ENCODE measurements at places on chromosomes 5 and 9.
A peak's percentile ranks its signal among the peaks of the same experiment; 100 is the strongest.

DNA sequence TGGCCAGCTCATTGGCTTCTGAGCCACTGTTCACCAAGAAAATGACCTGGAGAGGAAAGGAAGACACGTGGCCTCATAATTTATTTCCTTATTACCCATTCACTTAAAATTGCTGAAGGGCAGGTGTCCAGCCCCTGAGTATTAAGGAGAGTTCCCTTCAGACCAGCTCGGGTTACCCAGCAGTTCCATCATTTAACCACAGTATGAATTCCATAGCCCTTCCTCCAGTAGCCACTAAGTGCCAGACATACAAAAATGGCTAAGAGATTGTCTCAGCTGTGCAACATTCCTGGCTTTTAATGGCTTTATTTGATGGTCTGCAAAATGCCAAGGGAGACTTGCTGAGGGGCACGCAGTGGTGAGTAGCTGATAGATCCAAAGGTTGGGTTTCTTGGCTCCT lies 12.5 kb downstream of the AGXT2 start:
- DNase-seq: no peak

DNA sequence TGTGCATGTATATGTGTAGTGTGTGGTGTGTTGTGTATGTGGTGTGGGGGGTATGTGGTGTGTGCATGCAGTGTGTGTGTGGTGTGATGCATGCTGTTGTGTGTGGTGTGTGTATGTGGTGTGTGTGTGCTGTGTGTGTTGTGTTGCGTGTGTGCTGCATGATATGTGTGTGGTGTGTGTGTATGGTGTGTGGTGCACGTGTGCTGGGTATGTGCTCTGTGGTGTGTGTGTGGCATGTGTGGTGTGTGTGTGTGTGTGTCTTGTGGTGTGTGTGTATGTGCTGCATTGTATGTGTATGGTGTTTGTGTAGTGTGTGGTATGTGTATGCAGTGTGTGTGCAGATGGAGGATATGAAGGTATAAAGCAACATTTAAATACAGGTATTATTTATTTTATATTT lies 50.5 kb upstream of the CKS2 start:
- no peak for DNase-seq

GRCh38 chr5:111703662-111704061 lies 53.3 kb downstream of the NREP start:
- no peak for DNase-seq

DNA sequence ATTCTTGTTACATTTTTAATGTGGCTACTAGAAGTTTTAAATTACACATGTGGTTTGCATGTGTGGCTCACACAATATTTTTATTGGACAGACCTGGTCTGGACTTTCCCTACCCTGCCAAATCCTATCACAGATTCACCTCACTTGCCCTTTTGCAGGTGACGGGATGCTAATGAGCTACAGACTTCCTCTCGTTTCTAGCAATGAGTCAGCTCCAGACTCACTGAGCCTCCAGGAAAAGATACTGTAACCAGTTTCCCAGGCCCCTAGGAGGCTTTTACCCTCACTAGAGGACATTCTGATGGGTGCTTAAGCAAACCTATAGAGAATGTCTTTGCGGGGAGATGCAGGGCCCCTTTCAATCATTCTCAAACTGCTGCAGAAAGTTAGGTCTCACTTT lies 135.4 kb downstream of the WDR41 start:
- DNase-seq: no peak

- DNase-seq: no peak
Measured at GRCh38 chr5:106966686-106967315, 703.9 kb downstream of the EFNA5 start.

- DNase-seq: no peak
Measured at GRCh38 chr9:111917980-111918379, 21.4 kb downstream of the UGCG start.

DNA sequence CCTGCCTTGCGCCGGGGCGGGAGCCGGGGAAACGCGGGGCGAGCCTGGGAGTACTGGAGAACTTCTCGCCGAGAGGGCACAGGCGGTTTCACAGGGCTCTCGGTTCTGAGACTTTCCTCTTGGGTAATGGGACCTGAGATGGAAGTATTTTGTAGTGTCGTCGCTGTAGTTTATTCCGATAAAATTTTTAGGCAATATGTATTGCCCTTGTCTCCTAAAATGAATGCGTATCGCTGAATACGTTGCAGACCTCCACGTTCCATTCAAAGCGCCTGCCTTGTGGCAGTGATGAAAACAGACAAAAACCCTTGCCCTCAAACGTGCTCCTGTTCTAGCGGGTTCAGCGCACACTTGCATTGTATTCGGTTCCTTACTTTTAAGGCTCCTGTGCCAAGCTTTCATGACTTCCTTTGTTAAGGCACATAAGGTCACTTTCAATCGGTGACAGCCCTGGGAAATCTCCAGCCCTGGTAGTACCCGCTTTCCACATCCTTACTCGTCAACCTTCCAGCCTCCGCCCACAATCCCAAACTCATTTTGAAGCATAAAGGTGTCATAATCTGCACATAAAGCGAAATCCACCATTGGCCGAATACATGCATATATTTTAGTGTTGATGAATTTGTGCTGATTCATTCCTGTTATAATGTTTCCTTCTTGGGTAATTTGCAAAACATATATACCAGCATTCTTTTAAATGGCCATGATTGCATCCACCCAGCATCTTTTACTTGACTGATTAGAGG lies 694 bp downstream of the RMI1 start:
- peak; percentile 40 for DNase-seq

DNA sequence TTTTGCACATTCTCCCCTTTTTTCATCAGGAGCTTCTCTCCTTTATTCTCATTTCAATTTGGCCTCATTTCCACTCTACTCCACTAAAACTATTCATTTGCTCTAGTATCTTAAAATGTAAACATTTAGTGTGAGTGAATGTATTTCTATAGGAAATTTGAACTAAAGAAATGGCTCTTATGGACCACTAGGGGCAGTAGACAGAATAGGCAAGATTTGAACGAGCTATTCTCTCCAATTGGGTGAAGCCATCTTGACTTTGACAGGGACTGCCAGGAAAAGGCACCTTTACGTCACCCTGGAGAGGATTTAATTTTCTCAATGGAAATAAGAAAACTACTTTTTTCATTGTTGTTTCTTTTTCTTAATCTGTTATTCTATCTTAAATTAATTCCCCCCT lies 666.3 kb downstream of the DNAH5 start:
- DNase-seq: no peak
